ENCODE measurements at places on chromosomes 2 and 18.

DNA sequence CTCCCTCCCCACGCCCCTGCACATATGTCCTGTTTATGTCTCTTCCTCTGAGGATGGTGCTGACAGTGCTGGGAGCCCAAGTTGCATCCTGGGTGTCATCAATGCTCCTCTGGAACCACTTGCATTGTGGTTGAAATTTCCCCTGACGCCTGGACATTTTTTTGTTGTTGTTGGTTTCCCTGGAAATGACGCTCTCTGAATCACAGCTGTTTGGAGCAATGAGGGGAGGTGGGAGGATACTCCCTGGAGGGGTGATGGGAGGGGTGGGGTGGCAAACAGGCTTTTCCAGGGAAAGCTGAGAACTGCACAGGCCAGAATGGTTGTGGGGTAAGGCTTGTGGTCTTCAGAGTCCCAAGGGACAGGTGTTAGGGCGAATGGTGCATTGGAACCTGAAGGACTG, 29.6 kb downstream of the CELF4 start:
- no peak for DNase-seq

DNA sequence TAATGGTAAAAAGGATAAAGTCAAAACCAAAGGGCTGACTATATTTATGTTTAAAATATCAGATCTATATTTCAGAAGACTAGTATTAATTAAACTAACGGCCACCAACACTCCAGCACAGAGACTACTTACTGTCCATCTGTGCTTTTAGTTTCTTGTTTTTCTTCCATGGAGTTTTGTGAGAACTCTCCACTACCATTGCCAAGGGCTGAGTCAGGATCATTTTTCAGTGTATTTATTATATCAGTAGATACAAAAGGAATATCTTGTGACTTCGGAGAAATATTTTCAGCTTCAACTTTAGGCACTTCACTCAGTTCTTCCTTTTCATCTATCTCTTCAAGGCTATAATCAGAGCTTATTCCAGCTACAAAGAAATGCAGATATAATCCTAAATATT, 79.1 kb upstream of the GRB14 start:
- no peak for DNase-seq

DNA sequence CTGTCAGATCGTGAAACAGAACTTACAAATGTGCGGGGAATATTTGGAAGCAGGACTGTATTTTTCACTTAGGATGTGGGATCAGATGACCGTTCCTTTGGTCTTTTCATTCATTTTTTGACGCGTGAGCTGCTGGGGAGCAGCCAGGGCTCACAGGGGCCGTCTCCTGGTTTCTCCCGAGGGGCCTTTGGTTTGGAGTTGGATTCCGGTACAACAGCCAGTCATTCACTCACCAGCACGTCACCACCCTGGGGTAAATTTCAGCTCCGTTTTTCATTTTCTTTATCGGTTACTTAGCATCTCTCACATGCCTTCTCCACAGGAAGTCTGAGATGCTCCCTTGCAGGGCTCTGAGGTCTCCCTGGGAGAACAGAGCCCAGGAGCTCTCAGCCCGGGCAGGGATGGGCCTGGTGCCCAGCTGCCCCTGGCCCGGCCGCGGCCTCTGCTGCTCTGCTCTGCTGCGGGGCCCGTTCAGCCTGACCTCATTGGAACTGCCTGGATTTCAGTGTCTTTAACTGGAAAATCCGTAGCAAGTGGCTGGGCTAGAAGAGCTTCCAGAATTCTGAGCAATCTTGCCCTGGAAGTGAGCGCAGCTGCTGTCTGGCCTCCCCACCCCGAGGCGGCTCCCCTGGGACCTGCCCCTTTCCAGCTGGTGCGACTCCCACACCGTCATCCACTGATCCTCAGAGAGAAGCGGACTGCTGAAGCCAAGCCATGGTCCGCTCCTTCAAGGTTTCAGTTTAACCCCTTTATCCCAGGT, 335.6 kb downstream of the EIPR1 start:
- DNase-seq: no peak

- no peak for DNase-seq
Observed at GRCh38 chr18:22703883-22704585, 229.1 kb upstream of the RBBP8 start.

DNA sequence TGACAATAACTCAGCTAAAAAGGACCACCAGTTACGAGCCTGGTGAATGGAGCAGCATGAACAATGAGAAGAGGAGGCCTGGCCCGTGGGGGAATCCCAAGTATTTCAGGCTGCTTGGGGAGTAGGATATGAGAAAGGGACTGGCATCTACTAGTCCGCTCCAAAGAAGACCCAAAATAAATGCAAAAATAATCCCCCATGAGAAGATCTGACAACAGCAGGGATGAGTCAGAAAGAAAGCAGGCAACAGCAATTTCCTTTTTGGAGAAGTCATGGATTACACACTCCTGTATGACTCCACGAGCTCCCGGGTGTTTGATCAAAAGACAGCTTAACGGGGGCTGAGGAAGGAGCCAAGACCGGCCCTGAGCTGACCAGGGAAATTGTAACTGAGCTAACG, 111.4 kb downstream of the SOX11 start:
- DNase-seq: no peak

- DNase-seq: no peak
Observed at GRCh38 chr18:36177913-36178312, 9.4 kb upstream of the MOCOS start.

DNA sequence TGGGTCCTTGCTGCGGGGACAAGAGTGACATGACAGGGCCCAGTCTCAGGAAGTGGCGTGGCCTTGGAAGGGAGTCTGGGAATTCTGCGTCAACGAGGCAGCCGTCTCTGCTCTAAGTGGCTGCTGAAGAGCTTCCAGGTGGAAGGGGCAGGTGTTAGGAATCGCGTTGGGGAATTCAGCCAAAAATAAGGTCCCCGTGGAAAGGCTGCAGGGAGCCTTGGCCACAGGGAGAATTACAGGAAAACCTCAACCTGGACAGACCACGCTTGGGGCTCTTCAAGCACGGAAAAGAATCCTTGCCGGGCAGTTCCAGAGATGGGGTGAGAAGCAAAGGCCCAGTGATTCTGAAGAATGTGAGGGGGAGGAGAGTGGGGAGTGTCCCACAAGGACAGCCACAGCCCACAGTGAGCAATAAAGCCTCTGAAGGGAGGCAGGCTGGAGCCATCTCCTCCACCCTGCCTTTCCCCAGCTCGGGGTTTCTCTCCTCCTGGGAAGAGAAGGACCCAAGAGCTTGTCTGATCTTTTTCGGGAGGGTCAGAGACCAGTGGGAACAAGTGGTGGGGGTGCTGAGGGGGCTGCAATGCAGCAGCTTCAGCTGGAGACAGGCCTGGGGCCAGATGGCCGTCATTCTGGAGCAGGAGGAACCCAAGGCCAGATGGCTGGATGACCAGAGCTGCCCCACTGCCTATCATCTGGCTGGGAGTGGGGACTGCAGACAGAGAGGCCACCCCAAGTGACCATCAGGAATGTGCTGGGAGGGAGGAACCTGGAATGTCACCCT, 106.4 kb upstream of the SMAD2 start:
- DNase-seq: no peak

DNA sequence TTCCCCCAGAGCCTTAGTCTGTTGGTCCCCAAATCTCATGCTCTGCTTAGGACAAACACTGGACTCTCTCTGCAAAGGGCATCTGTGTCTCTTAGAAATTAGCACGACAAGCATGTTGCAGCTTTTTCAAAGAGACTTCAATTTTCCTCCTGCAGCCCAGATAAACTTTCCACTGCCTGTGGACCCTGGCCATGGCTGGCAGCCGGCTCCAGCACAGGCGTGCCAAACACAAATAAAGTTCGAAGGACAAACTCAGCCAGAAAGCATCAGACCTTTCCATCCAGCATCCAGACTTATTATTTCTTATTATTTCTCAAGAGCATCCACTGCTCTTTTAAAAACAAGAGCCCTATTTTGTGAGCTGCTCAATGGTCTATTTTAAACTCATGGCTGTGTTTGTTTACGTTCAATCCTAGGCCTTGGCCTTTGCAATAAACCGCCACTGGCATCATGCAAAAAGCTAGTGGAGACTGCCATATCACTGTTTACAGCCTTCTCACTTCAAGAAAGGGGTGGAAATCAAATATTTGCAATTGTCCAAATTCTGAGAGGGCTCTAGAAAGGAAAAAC, 300.8 kb downstream of the BCL11A start:
- no peak for DNase-seq

Measured in stimulated activated CD4-positive, alpha-beta T cell treated with anti-CD3 and anti-CD28 coated beads, Interleukin-15, amount 100 ng/mL, for 1 hour (primary cell).